ENCODE measurements at places on chromosomes 7 and 10.
A peak's percentile ranks its signal among the peaks of the same experiment; 100 is the strongest.

DNA sequence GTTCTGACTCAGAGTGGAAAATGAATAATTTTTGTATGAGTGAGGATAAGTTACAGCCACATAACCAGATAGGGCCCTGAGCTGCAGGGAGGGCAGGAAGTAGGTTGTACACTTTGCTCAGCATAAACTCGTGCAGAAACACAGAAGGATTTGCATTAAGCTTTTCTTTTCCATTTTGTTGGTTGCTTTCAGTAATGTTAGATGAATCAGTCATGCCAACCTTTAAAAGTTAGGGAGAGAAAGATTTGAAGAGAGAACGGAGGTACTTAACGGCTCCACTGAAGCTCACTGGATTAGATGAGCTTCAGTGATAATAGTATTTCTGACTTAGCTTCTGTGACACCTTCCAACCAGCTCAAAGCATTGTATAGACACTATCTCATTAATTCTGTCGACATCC lies 348.1 kb downstream of the GATA3 start:
- peak; percentile 48 for DNase-seq

GRCh38 chr10:118773041-118773440 lies 18.3 kb upstream of the CACUL1 start:
- DNase-seq: no peak

DNA sequence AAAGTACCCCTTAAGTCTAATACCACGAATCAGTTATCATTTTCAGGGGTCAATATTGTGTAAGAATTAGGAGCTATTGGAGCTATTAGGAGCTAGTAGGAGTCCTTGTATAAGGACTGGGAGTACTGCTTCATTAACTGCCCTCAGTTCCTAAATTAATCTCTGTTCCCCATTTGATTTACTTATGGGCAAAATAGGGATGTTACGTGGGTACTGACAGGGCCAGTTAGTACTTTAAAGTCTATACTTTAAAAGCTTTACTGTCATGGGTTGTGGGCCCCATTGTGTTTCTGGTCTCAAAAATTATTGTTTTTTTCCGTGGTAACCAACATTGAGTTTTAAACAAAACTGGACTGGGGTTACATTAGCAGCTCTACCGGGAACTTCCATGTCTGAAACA lies 60.3 kb downstream of the PRKAR2B start:
- DNase-seq: no peak

DNA sequence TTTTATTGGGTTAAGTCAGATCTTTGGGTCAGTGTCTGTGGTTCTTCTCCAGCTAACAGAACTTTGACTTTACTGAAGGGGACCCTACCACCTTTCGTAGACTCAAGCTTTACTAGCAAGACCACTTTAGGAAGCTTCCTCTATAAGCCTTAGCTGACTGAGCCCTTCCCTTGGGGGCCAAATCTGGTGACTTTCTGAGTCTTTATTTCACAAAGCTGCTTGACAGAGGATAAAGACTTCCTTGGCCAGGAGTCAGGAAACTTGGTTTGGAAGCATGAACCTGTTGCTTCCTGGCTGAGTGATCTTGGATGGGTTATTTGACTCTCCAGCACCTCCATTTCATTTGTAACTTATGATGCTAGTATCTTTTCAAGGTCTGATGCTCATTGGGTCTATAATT lies 466.7 kb downstream of the TYW1 start:
- DNase-seq: no peak

DNA sequence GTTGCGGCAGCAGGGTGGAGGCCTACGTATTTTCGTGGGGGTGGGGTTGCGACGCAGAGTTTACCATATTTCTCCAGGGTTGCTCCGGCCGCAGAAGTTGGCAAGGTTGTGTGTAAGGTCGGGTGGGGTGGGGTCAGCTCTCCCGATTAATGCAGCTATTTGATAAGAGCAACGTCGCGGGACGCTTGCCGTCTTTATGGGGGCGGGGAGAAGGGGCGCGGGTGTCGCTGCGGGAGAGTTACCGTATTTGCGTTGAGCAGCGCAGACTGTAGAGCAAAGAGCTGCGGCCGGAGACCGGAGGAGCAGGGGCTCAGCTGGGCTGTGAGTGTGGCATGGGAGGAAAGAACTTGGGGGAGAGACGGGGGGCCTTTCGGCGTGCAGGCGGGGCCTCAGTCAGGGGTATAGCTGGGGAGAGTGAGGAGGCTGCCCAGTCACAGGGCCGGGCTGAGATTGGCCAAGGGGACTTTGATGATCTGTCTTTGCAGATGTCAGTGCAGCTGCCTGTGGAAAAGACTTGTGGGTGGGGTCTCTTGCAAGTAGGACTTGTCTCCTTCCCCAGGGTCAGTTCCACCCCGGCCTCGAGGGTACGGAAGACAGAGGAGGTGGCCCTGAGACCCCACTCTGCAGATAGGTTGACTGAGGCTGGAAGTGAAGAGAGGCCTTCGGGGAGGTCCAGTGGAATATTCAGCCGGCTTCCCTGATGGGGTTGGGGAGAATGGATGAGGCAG lies 26.6 kb downstream of the ZNF775 start:
- no peak for DNase-seq

- no peak for DNase-seq
Observed at GRCh38 chr10:123677556-123677955, 11.4 kb downstream of the GPR26 start.

- DNase-seq: peak; percentile 62
Observed at GRCh38 chr10:43809211-43809930, 160.7 kb upstream of the ZNF32 start.

DNA sequence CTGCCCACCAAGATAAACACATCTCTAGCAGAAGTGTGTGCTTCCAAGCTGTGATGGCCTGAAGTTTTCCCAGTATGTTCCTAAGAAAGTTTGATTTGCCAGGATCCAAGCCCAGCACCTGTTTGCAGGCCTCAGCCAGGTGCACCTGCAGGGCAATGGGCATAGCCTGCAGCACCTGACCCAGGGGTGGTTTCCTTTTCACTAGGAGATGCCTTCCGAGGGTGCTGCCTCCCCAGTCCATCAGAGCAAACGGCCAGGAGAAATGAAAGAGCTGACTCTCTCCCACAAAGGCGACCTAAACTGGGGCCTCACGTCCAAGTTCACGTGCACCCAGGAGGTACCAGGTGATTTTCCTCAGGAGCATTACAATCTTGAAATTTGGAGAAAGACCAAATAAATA lies 7.1 kb downstream of the UCMA start:
- no peak for DNase-seq

- no peak for DNase-seq
Observed at GRCh38 chr10:122376364-122376961, 2.0 kb downstream of the PLEKHA1 start.

GRCh38 chr10:33807531-33808359 lies 473.3 kb upstream of the NRP1 start:
- DNase-seq: no peak

Data from cardiac muscle cell (in vitro differentiated cells and primary cell).